ENCODE measurements at places on chromosomes 2 and 18.

GRCh38 chr18:31509571-31509970, 11.6 kb downstream of the DSG2 start:
- no peak for DNase-seq

GRCh38 chr2:112343827-112344585, 68.6 kb downstream of the ZC3H6 start:
- no peak for DNase-seq

GRCh38 chr2:159755788-159756187, 42.2 kb downstream of the CD302 start:
- no peak for DNase-seq

- DNase-seq, result no peak
These were observed 71.2 kb downstream of the SLC9A4 start for GRCh38 chr2:102544182-102544581.

GRCh38 chr18:49663899-49664890, 102.3 kb downstream of the LIPG start:
- DNase-seq, result no peak

DNA sequence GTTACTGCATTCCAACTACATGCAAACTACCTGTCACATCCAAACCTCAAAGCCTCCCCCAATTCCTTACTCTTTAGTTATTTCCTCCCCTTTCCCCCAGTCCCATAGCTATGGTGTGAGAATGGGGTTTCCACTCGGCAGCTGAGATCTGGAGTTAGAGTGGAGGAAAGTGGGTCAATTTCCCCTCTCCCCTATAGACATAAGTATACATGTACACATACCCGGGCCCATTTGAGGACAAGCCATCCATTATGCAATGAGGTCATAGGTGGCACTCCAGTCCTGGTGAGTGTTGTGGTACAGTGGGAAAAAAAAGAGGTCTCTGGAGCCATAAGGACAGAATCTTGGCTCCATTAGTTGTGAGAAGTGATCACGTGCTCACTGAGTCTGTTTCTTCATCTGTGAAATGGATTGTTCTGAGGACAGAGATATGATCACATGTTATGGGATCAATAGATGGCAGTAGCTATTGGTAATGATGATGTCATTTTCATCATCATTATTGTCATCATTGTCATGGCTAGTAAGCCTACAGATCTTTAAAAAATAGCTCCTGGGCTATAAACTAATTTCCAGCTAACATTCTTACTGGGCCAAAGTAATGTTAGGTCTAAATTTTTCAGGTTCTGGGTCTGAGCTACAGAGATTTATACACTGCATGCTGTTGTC, 119.0 kb downstream of the BCL2L11 start:
- no peak for DNase-seq
